ENCODE measurements at places on chromosomes 16 and 17.

DNA sequence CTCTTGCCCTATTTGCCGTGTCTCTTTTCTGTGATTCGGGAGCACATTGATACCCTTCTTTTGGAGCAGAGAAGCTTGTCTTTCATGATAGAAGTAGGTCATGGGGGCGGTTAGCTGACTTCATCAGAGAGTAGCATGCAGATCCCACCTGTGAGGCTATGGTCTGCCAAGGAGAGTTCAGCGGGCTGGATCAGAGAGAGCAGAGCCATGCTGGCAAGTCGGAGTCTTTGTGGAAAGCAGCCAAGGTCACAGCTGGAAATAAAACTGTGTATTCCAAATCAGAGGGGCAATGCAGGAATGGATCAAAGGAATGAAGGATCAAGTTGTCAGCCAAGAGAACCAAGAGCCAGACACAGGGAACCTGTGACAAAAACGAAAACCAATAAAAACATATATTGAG is 595.9 kb downstream of the WWOX start:
- DNase-seq, result no peak

DNA sequence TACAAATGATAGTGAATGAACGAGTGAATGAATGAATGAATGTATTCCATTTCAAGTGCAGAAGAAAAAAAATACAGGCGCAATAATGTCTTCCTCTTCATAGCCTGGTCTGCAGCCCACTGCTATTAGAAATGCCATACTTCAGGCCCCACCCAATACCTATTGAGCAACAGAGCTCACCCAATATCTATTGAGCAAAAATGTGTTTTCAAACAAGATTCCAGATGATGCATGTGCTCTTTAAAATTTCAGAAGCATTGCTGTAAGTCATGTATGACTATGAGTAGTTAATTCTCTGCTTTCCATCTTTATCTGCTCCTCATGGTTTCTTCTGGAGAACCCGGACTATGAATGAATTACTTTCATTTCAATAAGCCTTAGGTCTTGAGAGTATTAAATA is 308.2 kb downstream of the XYLT1 start:
- no peak for DNase-seq

DNA sequence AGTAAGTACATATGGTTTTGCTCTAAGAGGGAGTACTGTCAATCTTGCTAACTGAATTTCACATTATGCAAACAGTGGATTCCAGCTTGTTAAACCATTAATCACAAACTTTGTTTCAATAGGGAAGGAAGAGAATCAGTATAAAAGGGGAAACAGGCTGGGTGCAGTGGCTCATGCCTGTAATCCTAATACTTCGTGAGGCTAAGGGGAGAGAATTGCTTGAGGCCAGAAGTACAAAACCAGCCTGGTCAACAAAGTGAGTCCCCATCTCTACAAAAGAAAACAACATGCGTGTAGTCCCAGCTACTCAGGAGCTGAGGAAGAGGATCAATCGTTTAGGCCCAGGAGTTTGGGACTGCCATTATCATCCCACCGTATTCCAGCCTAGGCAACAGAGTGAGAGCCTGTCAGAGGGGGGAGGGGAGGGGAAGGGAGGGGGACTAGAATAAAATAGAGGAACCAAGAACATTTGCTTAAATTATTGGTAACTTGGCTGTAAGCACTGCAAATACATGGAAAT is 65.7 kb downstream of the FBXL20 start:
- DNase-seq, result no peak

DNA sequence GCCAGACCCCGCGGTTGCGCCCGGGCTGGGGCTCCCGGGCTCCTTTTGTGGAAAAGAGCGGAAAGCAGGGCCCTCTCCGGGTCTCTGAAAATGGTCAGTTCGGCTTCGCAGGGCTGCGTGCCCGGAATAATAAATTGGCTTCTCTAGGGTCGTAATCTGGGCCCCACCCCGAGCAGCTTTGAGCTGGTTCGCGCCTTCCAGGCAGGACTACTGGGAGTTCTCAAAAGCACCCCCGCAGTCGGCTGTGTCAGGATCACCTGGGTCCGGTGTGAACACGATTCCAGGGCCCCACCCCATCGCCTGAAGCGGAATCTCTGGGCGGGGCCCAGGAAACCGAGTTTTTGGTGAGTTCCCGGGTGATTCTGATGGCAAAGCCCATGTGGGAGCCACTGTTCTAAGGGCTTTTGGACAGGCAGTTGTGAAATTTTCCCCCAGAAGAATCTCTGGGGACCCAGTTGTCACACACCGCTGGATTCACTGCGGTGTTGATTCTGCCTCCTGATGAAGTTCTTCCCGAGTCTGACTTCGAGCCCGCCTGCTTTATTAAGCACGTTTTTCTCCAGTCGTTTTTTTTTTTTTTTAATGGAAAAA is 77.0 kb downstream of the MRC2 start:
- no peak for DNase-seq

- peak; percentile 10 for DNase-seq
Observed at GRCh38 chr17:32490101-32490482, 3.3 kb downstream of the CDK5R1 start.

GRCh38 chr17:55451203-55451641 is 29.6 kb upstream of the MMD start:
- no peak for DNase-seq

- DNase-seq, result no peak
Observed at GRCh38 chr16:79653373-79653891, 52.9 kb upstream of the MAF start.

DNA sequence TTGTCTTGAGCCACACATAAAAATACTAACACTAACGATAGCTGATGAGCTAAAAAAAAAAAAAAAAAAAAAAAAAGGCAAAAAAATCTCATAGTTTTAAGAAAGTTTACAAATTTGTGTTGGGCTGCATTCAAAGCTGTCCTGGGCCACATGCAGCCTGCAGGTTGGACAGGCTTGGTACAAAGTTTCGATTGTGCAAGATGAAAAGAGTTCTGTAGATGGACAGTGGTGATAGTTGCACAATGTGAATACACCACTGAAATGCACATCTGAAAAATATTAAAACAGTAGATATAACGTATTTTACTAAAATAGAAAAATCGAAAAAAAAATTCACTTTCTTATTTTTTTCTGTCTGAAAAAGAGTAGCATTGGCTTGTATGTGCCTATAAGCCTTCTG is 42.9 kb downstream of the AMFR start:
- DNase-seq, result no peak

DNA sequence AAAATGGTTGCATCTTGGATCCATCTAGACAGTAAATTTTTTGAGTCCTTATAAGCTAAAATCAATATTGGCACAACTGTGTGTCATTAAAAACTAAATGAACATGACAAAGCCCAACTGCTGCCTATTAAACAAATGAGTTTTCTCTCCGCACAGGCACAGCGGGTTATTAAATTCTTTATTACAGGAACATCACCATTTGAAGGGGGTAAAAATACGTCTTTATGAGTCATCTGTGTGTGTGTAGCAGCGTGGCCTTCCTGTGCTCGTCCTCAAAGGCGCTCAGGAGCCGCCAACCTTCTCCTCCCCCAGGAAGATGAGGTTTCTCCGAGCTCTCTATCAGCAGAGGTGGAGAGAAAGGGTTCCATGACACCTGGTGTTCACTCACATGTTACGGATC is 62.6 kb upstream of the SDK2 start:
- no peak for DNase-seq

DNA sequence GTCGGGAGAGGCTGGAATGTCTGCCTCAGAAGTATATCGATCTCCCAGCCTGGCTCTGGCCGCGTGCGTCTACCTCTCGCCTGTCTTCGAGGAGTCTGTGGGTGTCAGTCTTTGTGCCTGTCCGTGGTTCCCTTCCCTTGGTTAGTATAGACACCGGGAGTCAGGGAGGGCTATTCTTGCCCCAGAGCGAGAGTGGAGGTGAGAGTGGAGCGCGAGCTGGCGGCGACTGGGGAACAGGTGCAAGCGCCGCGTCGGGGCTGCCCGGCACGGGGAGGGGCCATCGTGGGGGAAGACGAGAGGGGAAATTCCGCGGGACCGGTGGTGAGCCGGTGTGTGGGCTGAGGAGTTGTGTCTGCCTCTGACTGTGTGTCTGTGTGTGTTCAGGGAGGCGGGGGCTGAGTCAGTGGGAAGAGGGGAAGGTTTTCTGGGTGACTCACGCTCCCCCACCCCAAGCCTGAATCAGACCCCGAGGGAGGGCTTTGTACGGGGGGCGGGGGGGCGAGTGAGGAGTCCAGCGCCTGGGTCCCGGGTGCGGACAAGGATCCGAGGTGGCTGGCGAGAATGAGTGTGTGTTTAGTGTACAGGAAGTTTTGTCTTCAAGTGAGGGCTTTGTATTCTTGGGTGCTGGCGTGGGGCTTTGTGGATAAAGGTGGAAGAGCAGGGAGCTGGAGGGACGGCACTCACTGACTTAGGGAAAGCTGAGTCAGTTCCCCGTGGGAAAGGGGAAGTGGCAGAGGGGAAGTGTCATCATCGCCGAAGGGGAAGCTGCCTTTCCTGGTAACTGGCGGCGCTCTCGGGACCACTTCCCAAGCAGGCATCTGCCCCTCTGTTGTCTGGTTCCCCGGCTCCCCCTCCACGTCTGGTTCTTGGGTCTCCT is 8.6 kb downstream of the KDM6B start:
- peak; percentile 69 for DNase-seq

GRCh38 chr17:8365143-8365542 is 11.4 kb downstream of the KRABD2 start:
- no peak for DNase-seq

DNA sequence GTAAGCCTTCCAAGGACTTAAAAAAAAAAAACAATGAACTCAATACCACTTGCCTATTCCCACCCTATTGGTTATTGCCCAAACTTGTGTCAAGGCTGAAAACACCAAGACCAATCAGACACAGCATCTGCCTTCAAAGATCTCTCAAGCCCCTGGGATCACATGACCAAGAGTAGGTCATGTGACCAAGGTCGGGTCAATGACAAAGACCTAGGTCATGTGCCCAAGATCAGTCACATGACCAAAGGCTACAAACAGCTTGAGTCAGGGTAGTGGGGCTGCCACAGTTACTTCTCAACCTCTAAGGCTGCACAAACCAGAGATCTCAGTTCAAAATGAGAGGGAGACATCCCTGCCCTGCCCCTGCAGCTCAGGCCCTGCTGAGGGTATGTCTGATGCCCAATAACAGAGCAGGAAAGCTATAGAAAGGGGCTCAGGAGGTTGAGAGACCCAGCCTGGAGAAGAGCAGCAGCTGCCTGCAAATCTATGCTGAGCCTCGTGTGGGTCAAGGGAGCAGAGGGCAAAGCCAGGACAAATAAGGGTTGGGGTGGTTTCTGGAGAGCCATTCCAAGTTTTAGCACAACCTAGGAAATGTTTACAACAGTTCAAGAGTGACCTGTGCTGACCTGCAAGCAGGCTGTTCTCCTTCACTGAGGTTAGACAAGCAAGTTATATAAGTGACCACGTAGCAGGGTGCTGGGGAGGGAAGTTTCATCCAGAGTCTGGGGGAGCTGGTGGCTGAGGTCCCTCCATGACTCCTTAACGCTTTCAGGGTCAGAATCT is 48.8 kb downstream of the PIMREG start:
- no peak for DNase-seq

DNA sequence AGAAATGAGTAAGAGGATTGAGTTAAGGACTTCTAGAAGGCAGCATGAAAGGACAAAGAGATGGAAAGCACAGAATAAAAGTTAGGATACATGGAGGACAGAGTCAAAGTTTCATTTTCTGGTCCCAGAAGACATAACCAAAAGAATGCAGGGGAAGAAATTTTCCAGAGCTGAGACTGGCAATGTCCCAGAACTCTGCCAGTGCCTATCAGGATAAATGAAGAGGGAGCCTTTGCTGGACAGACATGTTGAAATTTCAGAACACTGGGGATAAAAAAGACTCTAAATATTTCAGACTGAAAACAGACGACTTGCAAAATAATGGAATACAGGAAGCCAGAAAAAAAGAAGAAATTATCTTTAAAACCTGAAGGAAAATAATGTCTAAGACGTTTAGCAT is 55.7 kb downstream of the NT5M start:
- no peak for DNase-seq

Data from nucleus accumbens (tissue), 56 donors.